Immature natural killer cell (primary cell): ENCODE measurements at places on chromosomes 2 and 18. TPM values are rescaled to one million over a fixed set of nuclear protein-coding genes. Genes with fewer than 3 reads are reported as not detected.

DNA sequence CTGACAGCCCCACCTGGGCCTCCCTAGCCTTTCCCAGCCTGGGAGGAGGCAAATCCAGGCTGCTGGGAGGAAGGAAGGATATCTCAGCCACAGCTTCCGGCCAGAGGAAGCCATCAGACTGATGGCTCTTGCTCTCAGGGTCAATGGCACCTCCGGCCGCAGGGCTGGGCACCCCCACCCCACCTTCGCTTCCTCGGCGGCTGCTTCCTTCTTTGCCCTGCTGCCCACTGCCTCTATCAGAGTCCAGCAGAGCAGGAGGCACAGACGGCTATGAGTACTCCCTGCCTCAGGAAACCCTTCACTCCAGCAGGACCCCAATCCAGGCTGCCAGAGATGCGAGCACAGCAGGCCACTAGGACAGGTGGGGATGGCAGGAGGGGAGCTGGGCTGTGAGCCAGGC lies 3.3 kb downstream of the SEMA4C start:
- H3K27me3 ChIP-seq = peaks cover 10% of the 10 kb centered on the region
- H3K4me1 ChIP-seq = peaks cover 47% of the 10 kb centered on the region
- H3K4me3 ChIP-seq = peak overlapping the region; percentile 82
- peak overlapping the region; percentile 92 for H3K27ac ChIP-seq

- peak overlapping the region; percentile 95 for H3K4me3 ChIP-seq
- peaks cover 15% of the 10 kb centered on the region for H3K4me1 ChIP-seq
- H3K36me3 ChIP-seq = peaks cover 8% of the 10 kb centered on the region
- DNase-seq = no peak
- H3K27me3 ChIP-seq = peaks cover 7% of the 10 kb centered on the region
- H3K27ac ChIP-seq = peak overlapping the region; percentile 98
Observed at GRCh38 chr2:219159771-219160185, 837 bp downstream of the NHEJ1 start.

DNA sequence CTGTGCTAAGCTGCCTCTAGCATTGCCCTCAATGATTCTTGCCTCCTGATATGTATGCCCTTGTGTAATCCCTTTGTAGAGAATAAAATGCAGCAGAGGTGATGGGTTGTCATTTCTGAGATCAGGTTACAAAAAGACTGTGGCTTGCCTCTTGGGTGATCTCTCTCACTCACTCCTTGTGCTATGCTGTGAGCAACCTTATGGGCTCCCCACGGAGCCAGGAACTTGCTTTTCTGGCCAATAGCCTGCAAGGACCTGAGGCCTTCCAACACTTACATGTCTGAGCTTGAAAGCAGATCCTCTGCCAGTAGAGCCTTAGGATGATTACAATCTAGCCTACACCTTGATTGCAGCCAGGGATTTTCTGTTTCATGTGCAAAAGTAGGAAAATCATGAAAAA lies 123.1 kb upstream of the XIRP2 start:
- no peak overlapping the region for H3K27ac ChIP-seq
- no peaks in the 10 kb centered on the region for H3K36me3 ChIP-seq
- no peak overlapping the region for H3K4me3 ChIP-seq
- no peaks in the 10 kb centered on the region for H3K4me1 ChIP-seq

GRCh38 chr2:182933629-182934028 lies 67.2 kb upstream of the FRZB start:
- no peaks in the 10 kb centered on the region for H3K4me1 ChIP-seq
- no peaks in the 10 kb centered on the region for H3K27me3 ChIP-seq
- H3K4me3 ChIP-seq = no peak overlapping the region
- DNase-seq = no peak
- no peak overlapping the region for H3K27ac ChIP-seq
- H3K36me3 ChIP-seq = peaks cover 22% of the 10 kb centered on the region

DNA sequence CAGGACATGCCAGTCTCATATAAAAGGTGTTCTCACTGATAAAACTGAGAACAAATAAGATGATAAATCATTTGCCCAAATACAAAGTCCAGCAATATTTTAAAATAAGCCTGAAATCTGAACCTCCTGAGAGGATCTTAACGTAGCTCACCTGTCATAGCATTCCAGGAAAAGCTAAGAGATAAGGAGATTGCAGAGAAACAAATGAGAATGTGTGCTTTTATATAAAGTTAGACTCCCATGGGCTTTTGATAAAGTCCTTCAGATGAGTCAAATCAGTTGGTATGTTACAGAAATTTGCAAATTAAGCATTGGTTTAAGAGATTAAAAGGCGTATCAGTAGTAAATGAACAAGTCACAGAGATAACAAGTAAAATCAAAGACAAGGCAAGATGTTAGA lies 452.9 kb upstream of the CHAC2 start:
- H3K4me1 ChIP-seq = no peaks in the 10 kb centered on the region
- no peak for DNase-seq
- H3K36me3 ChIP-seq = no peaks in the 10 kb centered on the region

Gene GREB1
- polyA plus RNA-seq = not detected

Gene FEV
- not detected for polyA plus RNA-seq
